Femur (tissue), 1 donor: ENCODE measurements at places on chromosomes 12 and 14.

GRCh38 chr12:20868277-20868676, 57.8 kb downstream of the SLCO1B3 start:
- DNase-seq = no peak

DNA sequence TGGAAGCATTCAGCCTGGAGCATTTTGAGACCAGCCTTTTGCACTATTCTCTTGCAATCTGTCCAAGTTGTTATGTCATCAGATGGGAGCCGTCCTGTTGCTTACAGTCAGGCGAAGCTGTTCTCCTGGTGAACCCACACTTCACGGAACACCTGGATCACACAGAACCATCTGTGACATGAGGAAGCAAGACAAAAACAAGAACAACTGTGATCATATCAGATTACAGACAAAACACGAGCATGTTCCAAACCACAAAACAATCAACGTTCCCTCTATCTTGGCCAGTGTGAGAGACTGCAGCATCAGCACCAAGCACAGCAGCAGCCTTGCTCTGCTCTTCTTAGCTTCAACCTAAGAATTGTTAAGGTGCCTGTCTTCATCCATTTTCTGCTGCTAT, 180.5 kb upstream of the SFSWAP start:
- DNase-seq = no peak

GRCh38 chr14:38262844-38263243, 7.0 kb upstream of the CLEC14A start:
- DNase-seq = no peak

- no peak for DNase-seq
Observed at GRCh38 chr12:92640691-92641090, 62.1 kb upstream of the PLEKHG7 start.

GRCh38 chr14:21498540-21499526, 12.3 kb downstream of the METTL3 start:
- DNase-seq = no peak

GRCh38 chr12:93982771-93983315, 165.5 kb upstream of the PLXNC1 start:
- DNase-seq = no peak

DNA sequence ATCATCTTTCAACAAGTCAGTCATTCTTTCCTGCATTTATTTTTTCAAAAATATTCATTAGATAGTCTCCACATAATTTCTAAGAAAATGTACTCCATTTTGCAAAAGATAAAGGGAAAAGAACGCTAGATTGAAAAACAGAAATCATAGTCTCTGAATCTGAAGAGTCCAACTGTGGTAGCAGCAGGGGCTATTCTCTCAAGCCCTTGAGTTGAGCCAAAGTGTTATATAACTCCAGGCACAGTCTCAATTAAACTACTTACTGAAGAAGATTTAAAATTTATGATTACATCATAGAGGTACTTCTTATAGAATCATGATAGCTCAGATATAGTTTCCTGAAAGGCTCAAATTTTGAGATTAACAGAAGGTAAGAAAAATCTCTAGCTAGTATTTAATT, 5.8 kb downstream of the LDHB start:
- no peak for DNase-seq

DNA sequence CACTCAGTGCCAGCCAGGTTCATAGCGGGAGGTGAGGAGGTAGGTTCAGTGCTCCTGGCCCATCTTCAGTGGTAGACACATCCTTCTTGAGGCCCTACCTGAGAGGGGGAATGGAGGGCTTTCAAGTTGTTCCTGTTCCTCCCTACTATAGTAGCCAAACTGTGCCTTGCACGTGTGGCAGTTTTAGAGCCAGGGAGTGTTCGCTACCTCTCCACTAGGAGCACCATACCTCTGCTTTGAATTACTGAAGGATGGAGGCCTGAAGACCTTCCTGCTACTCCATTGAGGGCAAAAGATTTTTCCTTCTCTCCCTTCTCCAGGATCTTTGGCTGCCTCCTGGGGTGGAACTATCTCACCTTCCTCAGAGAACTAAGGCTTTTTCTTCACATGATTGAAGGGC, 5.9 kb upstream of the ALG10 start:
- DNase-seq = no peak

- DNase-seq = no peak
Observed at GRCh38 chr12:43711348-43711747, 47.2 kb downstream of the PUS7L start.

GRCh38 chr12:61780435-61780834, 479.8 kb upstream of the USP15 start:
- DNase-seq = no peak

- DNase-seq = no peak
Observed at GRCh38 chr14:53325176-53325806, 172.2 kb upstream of the DDHD1 start.

GRCh38 chr12:38983117-38983571, 77.8 kb upstream of the CPNE8 start:
- no peak for DNase-seq

- DNase-seq = no peak
Observed at GRCh38 chr12:109036975-109037374, 15.4 kb upstream of the USP30 start.

- no peak for DNase-seq
Observed at GRCh38 chr14:31895646-31896045, 181.5 kb upstream of the ARHGAP5 start.

- DNase-seq = peak; percentile 66
Observed at GRCh38 chr14:74257078-74257940, 18.1 kb downstream of the VSX2 start.

DNA sequence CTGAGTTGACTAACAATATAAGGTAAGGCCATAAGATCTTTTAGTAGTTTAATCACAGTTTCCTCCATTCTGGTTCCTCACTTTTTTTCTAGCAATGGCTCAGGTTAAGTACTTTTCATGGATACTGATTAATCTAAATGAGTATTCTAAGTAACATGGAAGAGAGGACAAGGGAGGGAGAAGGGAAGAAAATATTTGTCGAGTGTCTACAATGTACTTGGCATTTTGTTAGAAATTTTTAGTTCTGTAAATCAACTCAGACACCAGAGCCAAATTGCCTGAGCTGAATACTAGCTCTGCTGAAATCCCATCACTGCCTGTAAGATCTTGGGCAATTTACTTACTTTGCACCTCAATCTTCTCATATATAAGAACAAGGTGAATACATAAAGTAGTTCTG, 20.2 kb downstream of the RERG start:
- no peak for DNase-seq

DNA sequence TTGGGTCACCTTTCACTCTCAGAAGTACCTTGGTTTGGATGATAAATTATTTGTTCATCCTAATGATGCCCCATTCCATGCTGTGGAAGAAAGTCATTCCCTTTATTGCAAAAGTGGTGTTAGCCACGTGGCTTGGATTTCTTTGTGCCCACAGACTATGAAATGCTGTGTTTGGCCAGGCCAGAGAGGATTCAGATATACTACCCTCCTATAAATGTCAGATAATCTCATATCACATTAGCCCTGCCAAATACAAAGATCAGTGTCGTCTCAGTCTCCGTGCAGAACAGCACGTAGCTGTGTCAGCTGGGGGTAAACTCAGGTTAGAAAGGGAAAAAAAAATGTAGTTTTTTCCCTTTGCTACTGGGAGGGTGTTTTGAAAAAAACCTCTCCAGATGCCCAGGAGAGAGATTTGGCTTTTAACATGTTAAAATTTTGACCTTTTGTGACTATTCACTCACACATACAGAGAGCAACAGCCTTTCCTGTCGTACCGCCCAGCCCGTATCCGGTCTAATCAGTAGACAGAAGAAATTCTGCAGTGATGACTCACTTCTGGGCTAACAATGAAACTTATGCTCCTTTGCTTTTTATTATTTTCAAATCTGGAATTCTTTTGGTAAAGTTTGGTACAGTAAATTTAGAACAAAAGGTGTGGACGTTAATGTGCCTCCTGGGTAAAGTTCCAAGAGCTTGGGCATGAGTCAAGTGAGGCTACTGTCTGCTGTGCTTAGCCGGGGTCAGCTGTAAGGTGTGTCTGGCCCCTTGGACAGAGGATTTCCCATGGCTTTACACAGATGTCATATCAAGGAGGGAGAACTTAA, 8.5 kb upstream of the PTPRB start:
- peak; percentile 51 for DNase-seq

DNA sequence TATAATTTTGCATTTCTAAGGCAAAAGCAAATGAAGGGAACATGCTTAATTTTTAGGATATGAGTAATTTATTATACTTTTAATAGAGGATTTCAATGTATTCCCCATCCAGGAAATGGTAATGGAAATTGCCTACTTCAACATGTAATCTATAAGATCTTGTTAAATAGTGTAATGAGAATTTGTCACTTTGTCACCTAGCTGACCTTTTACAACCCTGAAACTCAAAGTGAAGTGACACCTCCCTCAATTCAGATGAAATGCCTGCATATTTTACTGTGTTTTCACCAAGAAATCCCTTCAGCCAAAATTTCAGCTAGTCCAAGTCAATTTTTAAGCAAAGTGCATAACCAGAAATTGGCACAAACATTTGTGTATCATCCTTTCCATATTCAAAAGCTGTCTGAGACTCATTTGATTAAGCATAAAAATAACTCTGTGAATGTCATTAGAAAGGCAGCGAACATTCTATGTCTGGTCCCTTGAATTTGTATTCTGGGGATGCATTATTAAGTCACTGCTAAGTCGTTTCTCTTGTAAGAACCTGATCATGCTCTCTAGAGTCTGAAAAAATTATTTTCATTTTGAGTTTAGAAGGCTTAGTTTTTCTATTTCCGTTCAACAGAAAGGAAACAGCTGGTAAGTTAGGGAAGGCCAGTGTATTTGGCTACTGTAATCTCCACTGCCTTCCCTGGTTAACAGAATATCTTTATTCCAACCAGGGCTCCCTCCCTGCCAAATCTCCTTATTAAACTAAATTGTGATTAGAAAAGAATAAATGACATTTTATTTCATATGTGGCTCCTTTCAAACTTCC, 100.8 kb downstream of the IGF1 start:
- no peak for DNase-seq

- no peak for DNase-seq
Observed at GRCh38 chr14:59356767-59357166, 108.4 kb downstream of the GPR135 start.

DNA sequence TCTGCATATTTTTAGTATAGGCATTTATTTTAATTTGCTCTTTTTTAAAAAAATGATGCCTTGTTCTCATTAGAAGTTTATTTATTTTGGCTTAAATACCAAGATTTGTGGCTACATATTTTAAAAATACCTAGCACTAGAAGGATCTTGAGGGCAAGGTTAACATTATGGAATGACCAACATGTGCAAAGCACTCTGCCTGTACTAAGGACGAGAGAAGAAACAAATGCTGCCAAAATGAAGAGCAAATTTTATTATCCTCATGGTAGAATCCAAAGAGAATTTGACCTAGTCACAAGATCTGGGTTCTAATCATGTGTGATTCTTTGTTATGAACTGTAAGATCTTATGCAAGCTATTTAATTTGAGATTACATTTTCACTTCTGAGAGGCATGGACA, 2.8 kb downstream of the CAND1 start:
- DNase-seq = no peak

- DNase-seq = no peak
Observed at GRCh38 chr12:906062-906585, 43.4 kb downstream of the RAD52 start.

DNA sequence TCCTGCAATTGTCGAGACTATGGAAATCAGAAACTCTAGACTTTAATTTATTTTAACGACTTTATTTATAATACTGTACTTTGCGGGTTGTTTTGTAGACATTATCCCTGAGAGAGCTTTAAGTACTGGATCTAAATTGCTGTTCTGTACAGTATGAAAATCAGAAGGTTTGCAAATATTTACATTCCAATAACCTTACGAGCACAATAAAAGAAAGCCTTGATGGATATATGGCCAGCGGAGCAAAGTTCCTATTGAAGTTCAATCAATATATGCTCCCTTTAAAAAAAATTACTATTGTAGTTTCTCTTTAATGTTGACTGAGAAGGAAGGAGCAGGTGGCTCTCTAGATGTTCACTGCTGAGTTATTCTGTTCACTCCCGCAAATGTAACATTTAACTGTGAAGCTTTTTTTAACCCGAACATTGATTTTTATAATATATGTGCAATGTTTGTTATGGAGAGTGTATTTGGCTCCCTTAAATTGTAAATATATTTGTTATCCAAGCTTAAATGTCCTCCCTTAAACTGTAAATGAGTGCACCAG, 235.3 kb downstream of the PLCZ1 start:
- DNase-seq = no peak

DNA sequence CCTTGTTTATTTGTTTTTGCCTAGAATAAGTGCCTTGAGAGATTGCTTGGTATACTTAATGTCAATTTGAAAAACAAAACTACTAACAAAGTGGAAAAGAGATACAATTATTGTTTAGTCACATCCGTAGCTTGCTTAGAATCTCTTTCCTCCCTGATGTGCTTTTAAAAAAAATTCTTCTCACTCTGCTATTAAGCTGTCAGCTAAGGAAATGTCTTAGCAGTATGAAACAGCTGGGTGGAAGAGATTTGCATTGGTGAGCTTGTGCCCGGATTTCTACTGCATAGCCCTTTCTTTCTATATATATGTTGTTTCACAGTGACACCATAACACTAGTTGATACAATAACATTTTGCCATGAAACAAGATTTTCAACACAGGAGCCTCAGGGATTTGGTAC, 229.4 kb upstream of the RGS6 start:
- DNase-seq = no peak

- DNase-seq = peak; percentile 71
Observed at GRCh38 chr12:106123551-106124081, 15.1 kb downstream of the NUAK1 start.

DNA sequence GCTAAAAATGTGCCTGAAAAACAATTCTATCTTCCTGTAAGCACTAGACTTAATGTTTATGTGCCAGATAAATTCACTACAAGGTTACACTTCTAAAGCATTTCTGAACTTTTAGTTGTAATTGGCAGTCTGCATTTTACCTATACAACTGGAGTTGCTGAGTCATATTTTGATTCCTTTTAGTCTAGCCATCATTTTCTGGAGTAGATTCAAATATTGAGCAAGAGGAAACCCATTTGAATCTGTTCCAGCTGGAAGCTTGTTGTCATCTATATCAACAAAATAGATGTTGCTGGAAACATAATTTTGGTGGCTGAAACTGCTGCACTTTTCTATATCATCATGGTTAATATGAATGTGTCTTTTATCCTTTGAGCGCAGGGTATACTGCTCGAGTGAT, 122.2 kb upstream of the CCDC175 start:
- DNase-seq = no peak

DNA sequence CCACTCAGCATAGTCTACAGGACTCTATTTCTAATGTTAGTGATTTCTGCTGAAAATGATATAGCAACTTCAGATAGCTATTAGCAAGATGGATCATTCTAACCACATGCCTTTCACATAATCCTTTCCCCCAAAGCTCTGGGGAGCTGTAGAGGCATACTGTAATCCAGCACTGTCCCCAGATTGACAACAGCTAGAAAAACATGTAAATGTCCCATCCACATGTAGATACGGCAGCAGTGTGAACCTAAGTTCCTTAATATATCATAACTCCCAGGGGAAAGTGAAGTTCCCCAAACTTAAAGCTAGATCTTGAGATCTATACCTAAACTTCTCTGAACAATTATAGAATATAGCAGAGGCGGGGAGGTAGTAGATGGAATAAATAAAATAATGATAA, 14.0 kb downstream of the ZNF664 start:
- no peak for DNase-seq
